Ammon's horn (tissue), 1 donor: ENCODE measurements at places on chromosomes 7 and 10.

GRCh38 chr7:35701287-35701900, 6.5 kb upstream of the HERPUD2 start:
- DNase-seq: no peak

DNA sequence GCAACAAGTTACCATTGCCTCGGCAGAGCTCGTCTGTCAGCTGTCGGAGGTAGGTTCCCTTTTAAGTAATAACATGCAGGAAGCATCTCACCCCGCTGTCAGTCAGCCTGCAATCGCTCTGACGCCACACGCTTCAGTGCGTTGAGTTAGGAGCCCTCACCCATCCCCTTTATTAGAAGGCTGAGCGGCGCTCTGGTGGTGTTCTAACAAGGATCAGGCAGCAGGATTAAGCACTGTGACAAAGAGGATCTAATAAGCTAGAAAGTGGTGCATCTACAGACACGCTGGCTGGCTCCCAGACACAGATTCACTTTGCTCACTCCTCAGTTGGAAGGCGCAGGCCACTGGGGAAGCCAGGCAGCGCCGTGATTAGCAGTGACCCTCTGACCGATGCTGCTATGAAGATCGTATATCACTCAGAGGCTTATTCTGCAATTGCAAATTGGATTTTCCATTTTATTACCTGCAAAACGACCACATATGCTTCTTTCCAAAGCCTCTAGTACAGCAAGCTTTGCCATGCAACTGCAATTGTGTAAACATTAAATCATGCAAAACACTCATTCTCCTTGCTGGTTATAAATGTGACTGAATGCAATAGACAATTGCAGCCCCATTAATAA, 117.7 kb downstream of the RSU1 start:
- DNase-seq: no peak

GRCh38 chr7:7178906-7179305, 3.4 kb upstream of the C1GALT1 start:
- no peak for DNase-seq

GRCh38 chr7:143974459-143974858, 19.8 kb downstream of the OR2F1 start:
- DNase-seq: no peak

DNA sequence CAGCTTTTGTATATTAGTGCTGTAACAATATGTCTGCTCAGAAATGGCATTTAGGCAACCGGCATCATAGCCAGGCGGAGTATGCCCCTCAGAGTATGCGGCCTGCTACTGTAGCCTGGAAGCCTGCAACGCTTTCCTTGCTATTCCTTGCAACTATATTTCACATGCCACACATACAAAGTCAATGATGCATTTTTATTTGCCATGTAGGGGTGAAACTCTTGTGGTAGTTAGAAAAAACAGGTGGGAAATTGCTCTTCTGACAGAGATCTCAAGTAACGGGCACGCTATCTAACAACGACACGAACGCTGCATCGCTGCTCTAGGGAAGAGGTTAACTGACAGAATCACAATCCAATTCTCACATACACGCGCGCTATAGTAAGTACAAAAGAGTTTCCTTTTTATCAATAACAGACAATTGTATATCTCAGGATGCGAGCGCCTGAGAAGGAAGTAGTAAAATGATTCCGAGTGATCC, 5.9 kb downstream of the EBF3 start:
- no peak for DNase-seq

GRCh38 chr7:2923886-2924574, 79.9 kb upstream of the GNA12 start:
- no peak for DNase-seq

DNA sequence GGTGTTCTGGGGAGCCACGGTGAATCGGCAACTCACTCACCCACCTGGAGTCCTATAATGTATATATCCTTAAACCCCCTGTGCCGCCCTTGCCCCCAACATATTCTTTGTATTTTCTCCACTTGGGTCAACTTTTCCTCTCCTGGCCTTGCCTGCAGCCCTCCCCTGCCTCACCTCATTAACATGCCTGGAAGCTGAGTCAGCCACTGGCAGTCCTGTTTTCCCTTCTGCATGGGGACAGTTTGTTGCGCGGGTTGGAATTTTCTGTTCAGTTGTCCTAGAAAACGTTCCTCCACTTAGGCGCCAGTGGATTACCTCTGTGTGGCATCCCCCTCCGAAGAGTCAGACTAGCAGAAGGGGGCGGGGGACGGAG, 97.4 kb downstream of the C10orf105 start:
- DNase-seq: peak; percentile 64

- DNase-seq: peak; percentile 41
Observed at GRCh38 chr10:93991596-93992284, 2.0 kb upstream of the PLCE1 start.

DNA sequence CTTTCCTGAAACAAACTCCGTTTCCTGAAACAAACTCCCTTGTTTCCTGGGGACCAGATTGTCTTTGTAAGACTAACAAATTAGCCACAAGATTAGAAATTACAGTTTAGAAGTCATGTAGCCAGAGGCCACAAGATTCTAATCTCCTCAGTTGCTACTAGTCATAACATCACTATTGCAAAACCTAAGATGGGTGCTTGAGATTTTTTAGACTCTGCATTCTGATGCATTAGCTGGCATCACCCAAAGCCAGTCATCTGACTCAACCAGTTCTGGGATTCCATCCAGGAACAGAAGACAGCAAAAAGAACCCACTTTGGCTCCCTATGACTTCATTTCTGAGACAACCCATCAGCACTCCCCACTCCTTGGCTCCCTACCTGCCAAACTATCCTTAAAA, 367.9 kb upstream of the MBL2 start:
- no peak for DNase-seq

- no peak for DNase-seq
Observed at GRCh38 chr7:43937444-43937843, 11.2 kb downstream of the UBE2D4 start.

- peak; percentile 2 for DNase-seq
Observed at GRCh38 chr7:30595436-30596013, 847 bp downstream of the GARS1 start.

GRCh38 chr7:12643001-12643643, 44.3 kb upstream of the ARL4A start:
- DNase-seq: no peak

DNA sequence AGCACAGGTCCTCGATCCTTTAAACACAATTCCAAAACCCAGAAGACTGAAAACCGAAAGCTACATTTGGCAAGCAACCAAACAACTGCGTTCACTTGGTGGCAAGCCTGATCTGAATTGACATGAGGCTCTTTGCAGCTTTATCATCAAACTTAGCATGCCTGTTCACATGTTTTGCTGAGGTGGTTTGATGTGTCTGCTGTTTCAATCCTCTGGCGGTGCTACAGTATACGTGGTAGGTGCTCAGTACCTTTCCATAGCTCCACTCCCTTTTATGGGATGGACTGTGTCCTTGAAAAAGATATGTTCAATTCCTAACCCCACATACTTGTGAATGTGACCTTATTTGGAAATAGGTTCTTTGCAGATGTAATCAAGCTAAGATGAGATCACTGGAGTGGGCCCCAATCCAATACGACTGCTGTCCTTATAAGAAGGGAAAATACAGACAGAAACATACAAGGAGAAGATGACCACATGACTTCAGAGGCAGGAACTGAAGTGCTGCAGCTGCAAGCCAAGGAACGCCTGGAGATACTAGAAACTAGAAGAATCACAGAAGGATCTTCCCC, 33.4 kb downstream of the CCDC6 start:
- peak; percentile 31 for DNase-seq

GRCh38 chr10:97851341-97852001, 1.8 kb downstream of the GOLGA7B start:
- peak; percentile 76 for DNase-seq

- DNase-seq: peak; percentile 40
Observed at GRCh38 chr10:4344492-4344994, 481.5 kb upstream of the AKR1E2 start.

- no peak for DNase-seq
Observed at GRCh38 chr10:36794981-36795380, 330.4 kb upstream of the ANKRD30A start.

GRCh38 chr7:100087055-100087750, 1.6 kb upstream of the COPS6 start:
- DNase-seq: no peak

- peak; percentile 86 for DNase-seq
Observed at GRCh38 chr7:131425992-131426391, 98.3 kb downstream of the MKLN1 start.
